ENCODE measurements at places on chromosomes 7 and 10. TPM values are rescaled to one million over a fixed set of nuclear protein-coding genes. Genes with fewer than 3 reads are reported as not detected.

The MKX gene
- 0.83 TPM for total RNA-seq

The ELOVL3 gene
- total RNA-seq, result 0.83 TPM

The HYAL4 gene
- 0.17 TPM for total RNA-seq

The ATRNL1 gene
- 0.66 TPM for total RNA-seq

The CYP3A4 gene
- not detected for total RNA-seq

The PSPH gene
- 50.3 TPM for total RNA-seq

The LIPN gene
- total RNA-seq, result not detected

The TEX36 gene
- not detected for total RNA-seq

The CYP26C1 gene
- total RNA-seq, result not detected
